ENCODE measurements at places on chromosomes 3 and 15.
A peak's percentile ranks its signal among the peaks of the same experiment; 100 is the strongest.

- DNase-seq: no peak
These were observed 39.4 kb upstream of the APEH start for GRCh38 chr3:49634736-49635135.

DNA sequence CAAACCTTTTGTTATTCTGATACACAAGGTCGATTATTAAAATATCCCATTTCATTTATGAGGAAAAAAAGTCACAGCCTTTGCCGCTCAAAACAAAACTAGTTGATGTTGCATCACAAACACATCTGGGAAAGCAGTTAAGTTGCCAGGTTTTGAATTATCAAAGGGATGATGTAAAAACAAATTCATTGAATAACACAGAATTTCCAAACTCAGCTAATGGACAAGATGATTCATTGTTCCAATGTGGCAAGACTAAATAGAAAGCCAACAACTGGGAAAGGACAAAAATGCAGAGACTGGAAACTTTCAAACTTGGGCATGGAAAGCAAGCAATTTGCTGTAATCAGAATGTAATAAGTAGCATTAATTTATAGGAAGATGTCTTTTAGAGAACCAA lies 610.0 kb upstream of the ZNF385D start:
- DNase-seq: no peak

GRCh38 chr15:52294881-52295420 lies 653 bp downstream of the MYO5C start:
- no peak for DNase-seq

DNA sequence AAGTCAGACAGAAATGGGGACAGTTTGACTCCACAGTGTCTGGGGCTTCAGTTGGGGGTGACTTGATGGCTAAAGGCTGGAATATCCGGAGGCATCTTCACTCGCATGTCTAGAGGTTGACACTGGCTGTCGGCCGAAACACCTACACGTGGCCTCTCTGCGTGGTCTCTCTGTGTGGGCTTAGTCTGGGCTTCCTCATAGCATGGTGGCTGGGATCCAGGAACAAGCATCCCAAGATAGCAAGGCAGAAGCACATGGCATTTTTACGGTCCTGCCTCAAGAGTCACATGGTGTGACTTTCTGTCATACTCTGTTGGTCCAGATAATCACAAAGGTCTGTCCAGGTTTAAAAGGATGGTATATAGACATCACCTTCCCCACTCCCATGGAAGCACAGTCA lies 34.5 kb downstream of the MAGI1 start:
- no peak for DNase-seq

- DNase-seq: no peak
These were observed 145.8 kb downstream of the LRRK1 start for GRCh38 chr15:101064795-101065569.

- no peak for DNase-seq
These were observed 18.6 kb downstream of the CRYGS start for GRCh38 chr3:186525369-186526255.

- no peak for DNase-seq
These were observed 180.3 kb upstream of the TSC22D2 start for GRCh38 chr3:150227839-150228238.

- peak; percentile 10 for DNase-seq
These were observed 378.7 kb upstream of the ATP11B start for GRCh38 chr3:182414586-182414985.

GRCh38 chr3:45683417-45684326 lies 5.5 kb upstream of the SACM1L start:
- no peak for DNase-seq

- no peak for DNase-seq
These were observed 705.5 kb downstream of the DIPK2A start for GRCh38 chr3:144677103-144677502.

DNA sequence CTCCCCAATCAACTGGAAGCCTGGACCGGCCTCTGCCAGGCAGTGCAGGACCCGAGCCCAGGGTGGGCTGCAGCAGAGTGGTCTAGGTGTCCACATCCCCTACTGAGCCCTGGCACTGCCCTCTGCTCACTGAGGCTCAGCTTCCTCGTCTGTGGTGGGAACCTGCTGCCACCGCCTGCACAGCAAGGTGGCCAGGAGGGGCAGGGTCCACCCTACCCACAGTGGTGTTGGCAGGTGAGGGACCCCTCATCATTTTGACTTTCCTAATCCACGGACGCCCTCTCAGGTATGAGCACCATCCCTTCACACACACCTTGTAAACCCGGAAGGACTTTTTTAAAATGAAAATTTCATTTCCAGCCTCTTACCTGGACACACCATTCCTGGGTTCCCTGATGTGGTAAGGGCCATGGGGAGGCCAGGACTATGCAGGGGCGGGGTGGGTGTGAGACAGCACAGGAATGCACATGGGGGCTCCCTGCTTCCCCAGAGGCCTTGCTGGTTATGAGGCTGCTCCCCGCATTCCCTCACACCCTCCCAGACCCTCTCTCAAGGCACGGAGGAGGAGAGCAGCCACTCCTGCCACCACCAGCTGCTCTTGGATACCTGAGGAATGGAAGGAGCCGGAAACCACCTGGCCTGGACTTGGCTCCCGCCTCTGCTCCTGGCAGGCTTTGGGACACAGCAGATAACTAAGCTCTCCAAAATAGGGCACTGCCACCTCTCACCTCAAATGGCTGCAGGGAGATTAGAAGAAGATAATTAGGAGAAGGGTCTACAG lies 185.9 kb upstream of the TPM1 start:
- no peak for DNase-seq

DNA sequence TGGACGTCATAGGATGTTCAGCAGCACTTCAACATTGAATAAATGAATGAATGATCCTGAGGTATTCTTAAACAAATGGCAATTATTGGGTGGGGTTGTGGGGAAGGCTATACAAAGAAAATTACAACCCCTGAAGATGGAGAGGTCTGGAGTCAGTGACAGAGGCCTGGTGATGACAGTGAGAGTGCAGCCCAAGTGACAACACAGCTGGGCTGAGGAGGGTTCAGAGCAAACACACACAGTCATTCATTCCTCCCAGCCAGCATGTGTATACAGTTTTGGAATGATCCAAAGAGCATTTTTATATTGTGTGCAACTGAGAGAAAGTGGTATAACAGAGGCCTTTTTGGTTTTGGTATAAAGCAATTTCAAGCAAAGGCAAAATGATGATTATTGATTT lies 148.1 kb downstream of the ANO10 start:
- DNase-seq: no peak

DNA sequence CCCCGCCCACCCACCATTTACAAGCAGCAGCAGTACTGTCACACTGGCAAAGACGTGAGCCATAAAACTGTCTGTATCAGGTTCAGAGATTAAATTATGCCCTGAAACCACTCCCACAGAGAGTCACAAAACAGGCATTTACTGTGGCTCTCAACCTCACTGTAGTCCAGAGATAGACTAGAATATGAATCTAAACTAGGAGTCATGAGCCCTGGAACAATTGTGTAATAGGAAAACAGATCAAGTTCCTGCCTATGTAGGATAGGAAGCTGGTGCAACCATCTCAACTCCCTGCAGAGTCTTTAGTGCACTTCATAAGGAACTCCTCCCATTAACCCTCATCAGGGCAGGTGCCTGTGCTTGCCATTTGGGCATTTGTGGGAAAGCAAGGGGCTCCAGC lies 61.7 kb downstream of the FAM227B start:
- no peak for DNase-seq

- no peak for DNase-seq
These were observed 453.8 kb downstream of the RAP2B start for GRCh38 chr3:153615863-153616262.

GRCh38 chr3:7504886-7505775 lies 644.2 kb downstream of the GRM7 start:
- DNase-seq: no peak

GRCh38 chr15:63805993-63806980 lies 27.5 kb downstream of the HERC1 start:
- DNase-seq: no peak

- DNase-seq: no peak
These were observed 103.4 kb downstream of the IL20RB start for GRCh38 chr3:137061186-137061585.

- DNase-seq: no peak
These were observed 122.6 kb downstream of the ANO10 start for GRCh38 chr3:43499256-43499655.

- no peak for DNase-seq
These were observed 74.0 kb upstream of the LIPC start for GRCh38 chr15:58357529-58358476.

DNA sequence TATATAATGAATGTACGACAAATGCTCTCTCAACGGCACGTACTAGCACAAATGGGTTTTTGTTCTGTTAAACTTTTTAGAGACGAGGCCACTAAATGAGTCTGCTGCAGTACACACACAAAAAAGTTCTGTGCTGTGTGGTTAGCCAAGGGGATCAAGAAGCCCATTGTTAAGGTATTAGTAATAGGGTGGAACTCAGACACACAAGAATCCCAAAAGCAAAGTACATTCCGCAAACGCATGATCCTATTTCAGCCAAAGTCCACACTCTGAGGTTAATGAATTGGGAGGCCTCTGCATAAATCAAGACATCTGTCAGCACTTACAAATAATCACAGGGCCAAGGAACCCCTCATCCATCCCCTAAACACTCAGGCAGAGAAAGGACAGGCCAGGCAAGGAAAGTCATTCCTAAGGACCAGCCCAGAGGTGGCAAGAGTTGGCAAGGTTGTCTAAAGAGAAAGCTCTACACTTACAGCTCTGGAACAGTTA lies 12.1 kb downstream of the OSBPL10 start:
- no peak for DNase-seq

- no peak for DNase-seq
These were observed 30.0 kb upstream of the P3H2 start for GRCh38 chr3:190150681-190151080.

- no peak for DNase-seq
These were observed 5.0 kb upstream of the UACA start for GRCh38 chr15:70768257-70768883.

DNA sequence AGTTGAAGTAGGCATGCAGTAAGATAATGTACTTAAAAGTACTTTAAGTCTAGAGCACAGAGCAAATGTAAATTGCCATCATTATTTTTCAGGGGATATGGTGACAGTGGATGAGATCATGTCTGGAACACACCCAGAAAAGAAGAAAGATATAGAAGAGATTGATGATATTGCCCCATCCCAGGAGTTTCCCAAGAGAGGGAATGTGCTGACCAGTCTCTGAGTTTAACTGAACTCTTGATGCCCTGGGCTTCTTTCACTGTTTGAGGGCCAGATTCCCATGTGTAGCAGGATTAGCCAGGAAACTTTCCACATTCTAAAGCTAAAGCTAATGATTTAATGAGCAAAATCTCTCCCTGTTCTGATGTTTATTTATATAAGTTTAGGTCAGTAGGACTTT lies 366.8 kb upstream of the UMPS start:
- no peak for DNase-seq

DNA sequence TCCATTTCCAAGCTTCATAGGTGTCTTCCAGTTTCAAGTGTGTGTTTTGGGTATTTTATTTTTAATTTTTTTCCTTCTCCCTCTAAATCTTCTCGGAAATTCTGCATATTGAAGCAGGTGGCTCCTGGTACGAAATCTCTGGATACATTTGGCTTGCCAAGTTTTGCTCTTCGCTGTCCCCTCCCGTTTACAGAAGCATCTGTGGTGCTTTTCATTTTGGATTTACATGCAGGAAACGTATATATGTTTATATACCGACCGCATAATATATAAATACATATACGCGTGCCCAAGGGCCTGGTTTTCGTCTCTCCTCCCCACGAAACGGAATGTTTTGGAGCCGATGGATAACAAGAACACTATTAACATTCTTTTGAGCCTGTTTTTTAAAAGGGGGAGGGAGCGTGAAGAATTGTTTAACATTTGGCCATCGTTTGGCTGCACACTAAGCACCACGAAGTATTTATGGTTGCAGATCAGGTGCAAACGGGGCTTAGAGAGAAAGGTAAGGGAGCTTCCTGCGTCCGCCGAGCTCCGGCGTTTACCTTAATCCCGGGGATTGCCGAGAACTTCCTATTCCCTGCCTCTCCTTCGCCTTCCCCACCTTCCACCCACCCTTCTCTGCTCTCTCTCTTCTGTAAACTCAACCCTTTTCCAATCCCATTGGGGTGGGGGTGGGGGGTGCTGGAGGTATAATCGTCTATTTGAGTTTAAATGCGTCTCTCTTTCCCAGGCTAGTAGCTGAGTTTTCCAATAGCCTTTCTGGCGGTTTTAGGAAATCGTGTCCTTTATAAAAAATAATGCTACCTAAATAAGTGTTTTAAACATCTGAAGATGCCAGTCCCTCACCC lies 1.1 kb upstream of the NLGN1 start:
- DNase-seq: peak; percentile 84

DNA sequence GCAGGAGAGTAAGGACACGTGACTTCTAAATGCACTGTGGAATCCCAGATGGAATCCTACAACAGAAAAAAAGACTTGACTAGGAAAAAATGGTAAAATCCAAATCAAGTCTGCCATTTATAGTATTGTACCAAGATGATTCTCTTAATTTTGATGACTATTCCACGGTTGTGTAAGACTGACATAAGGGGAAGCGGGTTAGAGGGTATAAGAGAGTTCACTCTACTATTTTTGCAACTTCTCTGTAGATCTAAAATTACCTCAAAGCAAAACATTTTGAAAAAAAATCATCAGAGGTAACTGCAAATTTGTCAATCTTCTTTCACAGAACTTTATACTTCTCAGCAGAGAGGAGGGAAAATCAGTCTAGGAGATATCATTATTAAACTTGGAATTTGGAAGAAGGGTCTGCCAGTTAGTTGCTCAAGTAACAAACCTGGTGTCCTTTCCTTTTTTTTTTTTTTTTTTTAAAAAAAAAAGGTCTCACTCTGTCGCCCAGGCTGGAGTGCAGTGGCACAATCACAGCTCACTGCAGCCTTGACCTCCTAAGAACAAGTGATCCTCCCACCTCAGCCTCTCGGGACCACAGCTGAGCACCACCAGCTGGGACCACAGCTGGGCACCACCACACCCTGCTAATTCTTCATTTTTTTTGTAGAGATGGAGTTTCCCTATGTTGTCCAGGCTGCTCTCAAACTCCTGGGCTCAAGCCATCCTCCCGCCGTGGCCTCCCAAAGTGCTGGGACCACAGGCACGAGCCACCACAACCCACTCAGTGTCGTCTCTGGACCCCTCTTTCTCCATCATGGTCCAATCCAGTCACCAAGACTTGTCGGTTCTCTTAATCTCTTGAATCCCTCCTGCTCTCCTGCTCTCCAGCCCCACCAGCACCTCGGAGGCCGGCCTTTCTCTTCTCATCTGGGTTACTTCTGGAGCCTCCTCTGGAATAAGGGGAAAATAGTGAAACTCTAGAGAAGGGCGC lies 14.9 kb upstream of the HES1 start:
- no peak for DNase-seq

GRCh38 chr3:122253581-122253980 lies 70.1 kb downstream of the CASR start:
- peak; percentile 60 for DNase-seq

- DNase-seq: no peak
These were observed 2.3 kb downstream of the NSUN3 start for GRCh38 chr3:94065122-94065521.

GRCh38 chr3:126394179-126394976 lies at the start of gene CFAP100:
CFAP100 (plus strand) TSS chr3:126394909; CDS start chr3:126396001, 1,092 bp downstream.
- peak; percentile 66 for DNase-seq

- no peak for DNase-seq
These were observed 38.2 kb downstream of the ABI3BP start for GRCh38 chr3:100954990-100955389.
